Mononuclear cell (primary cell): ENCODE measurements at places on chromosomes 13 and 19. TPM values are rescaled to one million over a fixed set of nuclear protein-coding genes. Genes with fewer than 3 reads are reported as not detected.

ZNF729 gene
- total RNA-seq = under 0.01 TPM

SSC5D gene
- 0.10 TPM for total RNA-seq

CA11 gene
- 2.4 TPM for total RNA-seq

KIR3DL1 gene
- 1.6 TPM for total RNA-seq

HSPBP1 gene
- total RNA-seq = 7.9 TPM

KASH5 gene
- total RNA-seq = not detected

KIR2DL4 gene
- total RNA-seq = 0.31 TPM

TUBA3C gene
- total RNA-seq = not detected

TFDP1 gene
- total RNA-seq = 20.3 TPM

PINLYP gene
- 0.63 TPM for total RNA-seq

GAPDHS gene
- total RNA-seq = not detected

CEACAM19 gene
- 0.63 TPM for total RNA-seq

SELENOV gene
- total RNA-seq = not detected

F10 gene
- total RNA-seq = not detected

CCNA1 gene
- not detected for total RNA-seq

OLFM4 gene
- 0.10 TPM for total RNA-seq

CABP5 gene
- total RNA-seq = 4.0 TPM

LYPD5 gene
- total RNA-seq = not detected

PRRG2 gene
- total RNA-seq = 1.4 TPM

RPS16 gene
- 71.4 TPM for total RNA-seq

SIGLEC9 gene
- 9.4 TPM for total RNA-seq
